Germinal center (tissue), 1 donor: ENCODE measurements at places on chromosomes 3 and 15.
A peak's percentile ranks its signal among the peaks of the same experiment; 100 is the strongest.

DNA sequence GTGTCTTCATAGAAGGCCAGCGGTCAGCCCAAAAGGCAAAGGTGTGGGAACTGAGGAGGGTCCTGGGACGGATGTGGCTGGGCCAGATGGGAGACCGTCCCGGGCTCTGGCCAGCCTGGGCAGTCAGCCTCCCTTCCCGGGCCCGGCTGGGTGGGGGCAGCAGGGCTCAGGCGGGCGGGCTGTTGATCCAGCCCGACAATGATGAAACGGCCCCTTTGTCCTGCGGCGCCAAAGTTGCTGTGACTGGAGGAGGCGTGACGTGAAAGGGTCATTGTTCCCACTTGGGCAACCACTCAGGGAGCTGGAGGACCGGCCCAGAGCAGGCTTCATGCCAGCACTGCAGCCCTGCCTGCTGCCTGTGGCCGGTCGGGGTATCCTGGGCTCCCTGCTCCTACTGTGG lies 16.5 kb downstream of the DUSP7 start:
- DNase-seq = no peak

GRCh38 chr3:127819086-127819485 lies 3.2 kb downstream of the MGLL start:
- DNase-seq = no peak

GRCh38 chr3:116154389-116154788 lies 290.9 kb downstream of the LSAMP start:
- no peak for DNase-seq

GRCh38 chr15:31042751-31043150 lies 51.3 kb upstream of the MTMR10 start:
- DNase-seq = no peak

DNA sequence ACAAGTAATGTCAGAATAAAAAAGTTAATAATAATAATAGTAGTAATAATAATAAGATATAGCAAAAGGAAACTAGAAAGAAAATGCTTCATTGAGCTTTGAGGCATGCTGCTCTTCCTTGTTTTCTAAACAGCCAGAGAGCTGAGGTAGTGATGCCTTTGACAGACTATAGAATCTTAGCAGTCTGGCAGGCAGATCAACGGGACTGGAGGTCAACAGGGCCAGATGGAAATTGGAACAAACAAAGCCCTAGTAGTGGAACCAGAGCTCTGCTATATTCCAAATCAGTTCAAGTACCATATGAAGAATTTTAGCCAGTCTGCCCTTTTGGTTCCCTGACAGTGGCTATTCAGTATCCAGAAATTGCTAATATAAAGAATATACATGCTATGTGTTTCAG lies 278.6 kb downstream of the NLGN1 start:
- no peak for DNase-seq

GRCh38 chr15:80573606-80574005 lies 121.5 kb upstream of the ABHD17C start:
- DNase-seq = no peak

GRCh38 chr3:142445816-142446254 lies 2.0 kb downstream of the XRN1 start:
- no peak for DNase-seq

GRCh38 chr15:32831485-32831884 lies 113.7 kb downstream of the GREM1 start:
- DNase-seq = no peak

DNA sequence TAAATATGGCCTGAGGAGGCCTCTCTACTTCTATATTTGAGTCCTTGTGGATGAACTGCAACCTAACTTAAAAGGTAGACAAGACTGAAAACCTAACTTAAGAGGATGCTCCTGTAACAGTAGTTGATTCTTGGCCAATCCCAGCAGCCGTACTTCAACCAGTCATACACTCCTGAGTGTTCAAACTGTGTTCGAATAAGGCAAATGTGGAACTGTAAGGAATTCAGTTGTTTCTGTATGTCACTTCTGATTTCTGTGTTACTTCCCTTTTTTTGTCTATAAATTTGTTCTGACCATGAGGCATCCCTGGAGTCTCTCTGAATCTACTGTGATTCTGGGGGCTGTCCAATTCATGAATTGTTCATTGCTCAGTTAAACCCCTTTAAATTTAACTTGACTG lies 20.5 kb downstream of the GALK2 start:
- DNase-seq = no peak

- DNase-seq = no peak
Observed at GRCh38 chr3:38102444-38102814, 34.5 kb downstream of the ACAA1 start.

- no peak for DNase-seq
Observed at GRCh38 chr3:54358316-54358715, 236.0 kb downstream of the CACNA2D3 start.

- no peak for DNase-seq
Observed at GRCh38 chr3:161171639-161172552, 49.2 kb upstream of the NMD3 start.

DNA sequence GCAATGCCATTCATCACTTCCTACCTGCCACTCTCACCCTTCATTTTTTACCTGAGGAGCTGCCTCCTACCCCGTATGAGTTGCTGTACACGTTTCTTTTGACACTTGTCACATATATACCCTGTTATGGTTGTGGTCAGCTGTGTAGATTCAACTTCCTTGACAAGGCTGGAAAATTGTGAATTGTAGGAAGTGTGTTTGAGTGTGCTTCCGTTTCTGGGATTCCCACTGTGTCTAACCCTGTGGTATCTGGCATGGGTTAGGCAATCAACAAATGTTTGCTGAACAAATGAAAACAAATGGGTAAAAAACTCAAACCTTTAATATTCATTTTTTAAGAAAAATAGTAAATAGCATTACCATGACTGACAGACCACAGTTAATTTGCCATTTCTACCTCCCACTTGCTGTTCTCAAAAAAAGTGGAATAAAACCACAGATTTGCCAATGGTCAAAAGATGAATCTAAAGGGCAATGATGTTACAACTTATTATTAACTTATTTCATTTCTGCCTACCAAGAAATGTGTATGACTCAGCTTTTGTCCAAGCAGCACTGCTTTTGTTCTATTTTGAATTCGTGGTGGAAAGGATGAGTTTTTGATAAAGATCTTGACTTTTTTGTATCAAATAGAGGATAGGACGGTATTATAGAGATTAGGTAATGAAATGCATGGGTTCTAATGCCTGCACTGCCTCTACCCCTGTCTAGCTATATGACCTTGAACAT lies 404.6 kb downstream of the LPP start:
- no peak for DNase-seq

DNA sequence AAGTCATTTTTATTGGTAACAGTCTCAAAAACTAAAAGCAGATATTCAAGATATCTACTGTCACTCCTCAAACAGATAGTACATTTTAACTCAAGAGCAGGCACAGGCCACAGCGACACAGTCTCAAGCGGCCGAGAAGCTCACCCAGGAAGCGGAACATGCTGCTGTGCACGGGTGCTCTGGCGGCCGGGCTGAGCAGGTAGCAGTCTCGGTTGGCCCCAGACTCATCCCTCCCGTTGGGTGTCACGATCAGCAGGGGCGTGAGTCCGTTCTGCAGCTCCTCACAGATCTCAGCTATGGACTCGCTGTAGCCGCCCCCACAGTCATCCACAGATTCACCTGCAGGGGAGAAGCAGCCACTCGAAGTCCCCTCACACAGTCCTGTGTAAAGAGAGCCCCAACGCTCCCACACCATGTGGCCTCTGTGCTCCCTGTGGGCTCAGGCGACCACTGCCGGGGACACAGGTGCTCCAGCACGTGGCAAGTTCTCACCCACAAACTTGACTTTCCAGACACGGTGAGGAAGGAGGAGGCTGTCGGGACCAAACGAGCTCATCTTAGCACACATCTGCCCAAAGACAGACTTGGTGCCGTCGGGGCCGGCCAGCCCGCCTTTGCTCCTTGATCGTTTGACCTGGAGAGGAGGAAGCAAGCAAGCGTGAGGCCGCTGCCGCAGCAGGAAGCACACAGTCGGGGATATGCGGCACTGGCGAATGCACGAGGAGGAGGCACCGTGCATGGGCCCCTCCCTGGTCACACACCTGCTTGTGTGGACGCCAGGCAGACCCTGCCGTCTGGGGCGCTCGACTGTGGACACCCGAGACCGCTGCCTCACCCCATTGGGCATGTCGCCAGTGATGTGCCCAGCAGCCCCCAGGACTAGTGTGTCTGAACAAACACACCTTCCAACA lies 17.7 kb upstream of the OCA2 start:
- DNase-seq = no peak

DNA sequence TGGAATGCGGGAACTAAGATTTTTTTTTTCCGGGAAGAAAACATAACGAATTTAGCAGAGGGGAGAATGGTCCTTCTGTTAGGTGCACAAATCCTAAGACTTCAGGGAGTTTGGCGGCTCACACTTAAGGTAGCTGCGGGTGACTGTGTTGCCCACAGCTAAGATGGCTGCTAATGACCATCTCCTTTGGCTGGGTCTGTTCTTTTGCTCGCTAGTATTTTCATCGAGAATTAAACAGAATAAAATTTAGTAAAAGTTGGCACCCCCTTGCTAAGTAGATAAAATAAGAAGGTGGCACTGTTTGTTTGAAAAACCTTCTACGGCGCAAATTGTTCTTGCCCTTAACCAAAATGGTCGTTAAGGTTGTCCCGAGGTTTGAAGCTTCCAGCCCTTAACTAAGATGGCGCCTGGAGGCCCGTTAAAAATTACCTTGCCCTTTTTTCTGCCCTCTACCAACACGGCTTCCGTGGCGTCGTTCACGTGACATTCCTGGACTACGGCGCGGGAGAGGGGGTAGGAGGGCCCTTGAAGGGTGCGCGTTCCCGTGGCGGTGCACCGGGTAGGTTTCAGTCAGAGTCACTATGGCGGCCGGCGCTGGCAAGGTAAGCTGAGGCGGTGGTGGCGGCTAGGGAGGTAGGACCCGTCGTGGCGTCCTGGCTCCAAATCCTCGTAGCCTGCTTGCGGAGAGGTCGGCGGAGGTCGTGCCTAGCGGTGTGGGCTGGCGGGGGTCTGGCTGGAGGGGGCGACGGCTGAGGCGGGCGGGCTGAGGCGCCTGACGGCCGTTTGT lies at the start of gene SLMAP:
TSS of gene SLMAP (plus strand) at position 569 of the 787 bp plus-strand sequence. CDS start 1,343 bp downstream, outside the sequence.
- DNase-seq = peak; percentile 93

DNA sequence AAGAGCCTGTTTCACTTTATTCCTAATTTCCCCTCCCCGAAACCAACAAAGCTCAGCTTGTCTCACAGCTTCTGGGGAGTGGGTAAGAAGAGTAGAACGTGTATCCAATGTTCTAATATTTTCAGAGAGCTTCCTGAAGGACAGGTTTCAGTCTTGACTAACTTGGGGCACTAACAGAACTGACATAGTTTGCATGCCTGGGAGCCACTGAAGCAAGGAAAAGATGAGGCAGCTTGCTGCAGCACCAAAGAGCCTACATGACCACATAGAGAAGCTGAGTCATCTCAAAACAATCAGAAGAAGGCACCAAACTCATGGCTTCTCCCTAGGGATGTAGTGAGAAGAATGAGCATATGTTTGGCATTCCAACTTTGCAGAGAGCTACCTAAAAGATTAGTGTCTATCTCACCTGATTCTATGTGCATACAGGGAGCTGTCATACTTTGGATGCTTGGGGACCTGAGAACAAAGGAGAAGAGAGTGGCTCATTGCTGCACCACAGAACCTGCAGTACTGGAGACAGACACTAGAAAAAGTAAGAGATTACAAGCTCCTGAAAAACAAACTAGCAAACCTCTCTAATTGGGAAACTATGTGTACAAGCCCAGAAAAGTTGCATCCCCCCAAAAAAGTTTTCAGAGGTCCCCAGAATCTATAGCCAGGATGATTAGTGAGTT lies 86.9 kb downstream of the DCLK3 start:
- DNase-seq = peak; percentile 8

- DNase-seq = no peak
Observed at GRCh38 chr15:31381801-31382712, 55.4 kb downstream of the KLF13 start.

DNA sequence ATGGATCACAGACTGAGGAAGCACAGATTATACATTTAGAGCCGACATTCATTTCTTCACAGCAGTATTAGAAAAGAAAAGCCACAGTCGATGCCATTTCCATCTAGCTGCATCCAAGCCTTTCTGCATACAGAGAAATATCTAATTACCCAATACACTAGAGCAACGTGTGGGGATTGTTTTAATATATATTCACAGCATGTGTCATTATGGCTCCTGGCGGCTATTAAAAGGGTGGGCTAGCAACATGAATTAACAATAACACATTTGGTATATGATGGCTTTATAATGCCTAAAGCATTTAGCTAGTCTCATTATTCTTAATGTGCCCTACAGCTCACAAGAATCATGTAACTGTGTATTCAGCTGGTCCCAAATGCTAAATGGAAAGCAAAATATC lies 1030.5 kb downstream of the FHIT start:
- DNase-seq = no peak

DNA sequence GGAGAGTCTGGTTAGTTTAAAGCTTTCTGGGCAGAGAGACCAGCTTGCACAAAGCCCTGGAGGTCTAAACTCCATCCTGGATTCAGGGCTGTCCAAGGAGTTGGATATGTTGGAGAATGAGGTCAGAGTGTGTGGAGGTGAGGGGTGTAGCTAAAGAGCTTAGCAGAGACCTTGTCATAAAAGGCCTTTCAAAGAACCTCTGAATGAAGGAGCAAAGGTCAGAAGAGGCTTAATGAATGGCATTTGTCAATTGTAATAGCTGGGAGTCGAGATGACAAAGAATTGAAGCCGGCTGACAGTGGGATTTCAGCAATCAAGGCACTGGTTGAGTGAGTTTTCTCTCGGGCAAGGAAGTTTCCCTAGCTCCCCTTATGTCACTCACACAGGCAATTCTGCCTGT lies 202.6 kb downstream of the PDCD6IP start:
- DNase-seq = no peak

DNA sequence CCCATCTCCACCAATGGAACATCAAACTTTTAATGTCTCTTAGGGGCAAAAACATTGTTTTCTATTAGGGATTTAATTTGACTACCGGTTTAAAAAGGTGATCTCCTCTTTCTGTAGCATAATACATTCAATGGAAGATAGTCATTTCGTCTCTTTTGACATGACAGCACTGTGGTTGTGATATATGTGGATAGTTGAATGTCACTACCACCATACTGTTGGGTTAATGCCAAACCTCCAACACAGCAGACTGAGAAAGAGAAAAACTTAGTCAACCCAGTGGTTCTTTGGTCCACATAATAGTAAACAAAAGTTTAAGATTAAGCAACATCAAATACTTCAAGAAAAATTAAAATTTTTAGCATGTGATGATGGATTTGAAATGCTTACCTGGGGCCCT lies 530.4 kb downstream of the AGBL1 start:
- no peak for DNase-seq

DNA sequence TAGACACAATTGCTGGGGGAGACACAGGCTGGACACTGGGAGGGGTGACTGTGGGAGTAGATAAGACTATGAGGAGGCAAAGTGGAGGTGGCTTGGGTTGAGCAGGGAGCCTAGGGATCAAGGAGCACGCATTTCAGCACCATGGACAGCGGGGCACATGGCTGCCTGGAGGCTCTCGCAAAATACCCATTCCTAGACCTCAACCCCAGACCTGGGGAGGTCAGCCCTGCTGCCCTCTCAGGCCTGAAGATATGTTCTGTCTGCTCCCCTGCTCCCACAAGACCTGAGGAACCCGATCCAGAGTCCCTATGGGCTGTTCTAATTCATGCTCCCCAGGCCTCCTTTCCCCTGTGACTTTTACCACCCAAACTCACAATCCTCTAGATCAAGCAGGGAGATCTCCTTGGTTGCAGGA lies 16.0 kb upstream of the CPEB1 start:
- peak; percentile 47 for DNase-seq
